Stimulated activated CD4-positive, alpha-beta T cell treated with anti-CD3 and anti-CD28 coated beads, TNF-alpha, amount 100 ng/mL, for 4 hours (primary cell): ENCODE measurements at places on chromosomes 7 and 10.

DNA sequence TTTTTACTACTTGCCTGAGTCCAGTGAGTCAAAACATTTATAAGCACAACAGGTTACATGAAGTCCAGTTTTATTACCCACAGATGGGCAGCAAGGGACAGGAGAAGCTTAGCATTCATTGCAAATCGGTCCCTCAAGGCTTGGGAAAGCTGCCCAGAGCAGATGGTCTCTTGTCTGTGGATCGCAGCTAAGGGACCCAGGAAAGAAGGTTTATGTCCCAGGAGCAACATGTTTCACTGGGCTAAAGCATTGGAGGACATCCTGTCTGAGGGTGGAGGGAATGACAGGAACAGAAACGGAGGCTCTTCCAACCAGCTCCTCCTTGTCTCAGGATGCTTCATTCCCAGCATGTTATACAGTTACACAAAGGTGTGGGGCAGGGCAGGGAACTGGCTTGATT, 39.3 kb downstream of the TRIM24 start:
- no peak for DNase-seq

GRCh38 chr10:77531441-77532001, 106.1 kb downstream of the KCNMA1 start:
- no peak for DNase-seq

GRCh38 chr7:73810998-73811360, 19.8 kb upstream of the CLDN4 start:
- DNase-seq: no peak

DNA sequence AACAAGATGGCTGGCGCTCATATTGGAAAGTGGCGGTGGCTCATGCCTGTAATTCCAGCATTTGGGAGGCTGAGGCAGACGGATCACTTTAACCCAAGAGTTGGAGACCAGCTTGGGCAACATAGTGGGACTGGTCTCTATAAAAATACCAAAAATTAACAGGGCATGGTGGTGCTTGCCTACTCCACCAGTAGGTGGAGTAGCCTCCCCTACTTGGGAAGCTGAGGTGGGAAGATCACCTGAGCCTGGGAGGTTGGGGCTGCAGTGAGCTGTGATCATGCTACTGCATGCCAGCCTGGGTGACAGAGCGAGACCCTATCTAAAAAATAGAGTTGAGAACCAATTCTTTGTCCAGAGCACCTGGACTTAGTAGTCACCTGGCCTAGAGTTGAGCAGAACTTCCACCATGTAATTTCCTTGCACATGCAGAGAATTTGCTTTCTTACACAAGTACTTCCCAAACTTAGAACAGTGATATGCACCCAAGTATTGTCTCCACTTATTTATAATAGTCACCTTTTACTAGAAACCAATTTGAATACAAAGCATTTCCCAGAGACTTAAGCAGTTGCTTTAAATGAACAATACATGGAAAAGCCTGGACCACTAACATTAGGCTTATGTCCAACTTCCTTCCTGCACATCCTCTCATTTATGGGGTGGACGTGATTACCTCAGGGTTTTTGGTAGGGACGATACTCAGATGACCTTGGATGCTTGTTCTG, 15.9 kb downstream of the LAMB4 start:
- DNase-seq: no peak

DNA sequence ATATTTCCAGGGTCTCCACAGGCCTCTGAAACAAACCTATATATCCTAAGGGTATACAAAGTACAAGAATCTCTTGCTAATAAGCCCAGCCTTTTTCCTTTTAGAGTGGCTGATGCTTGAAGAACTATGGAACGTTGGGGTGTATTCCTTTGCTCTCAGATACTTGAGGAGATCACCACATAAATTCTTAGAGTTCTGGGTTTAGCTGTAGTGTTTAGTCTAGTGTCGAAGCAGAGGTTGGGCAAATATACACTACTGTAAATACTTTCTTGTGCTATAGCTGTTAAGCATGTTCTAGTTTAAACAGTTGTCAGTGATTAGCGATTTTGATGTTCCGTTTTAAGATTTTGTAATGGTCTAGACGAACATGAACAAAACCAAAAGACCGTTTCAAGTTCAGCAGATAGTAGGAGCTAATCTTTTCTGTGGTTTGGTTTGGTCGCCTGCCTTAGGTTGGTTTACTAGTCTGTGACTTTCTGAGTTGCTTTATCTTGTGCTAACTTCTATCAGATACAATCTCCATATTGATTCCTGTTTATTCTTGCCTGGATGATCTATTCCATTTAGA, 229.6 kb downstream of the NSUN6 start:
- no peak for DNase-seq

GRCh38 chr10:4511509-4511908, 314.5 kb upstream of the AKR1E2 start:
- DNase-seq: no peak

- no peak for DNase-seq
These were observed 57.0 kb upstream of the PFKP start for GRCh38 chr10:3010334-3010733.

- DNase-seq: no peak
These were observed 3.7 kb upstream of the MCU start for GRCh38 chr10:72688208-72688651.

- DNase-seq: no peak
These were observed 179.6 kb downstream of the GALNT17 start for GRCh38 chr7:71311576-71311975.

DNA sequence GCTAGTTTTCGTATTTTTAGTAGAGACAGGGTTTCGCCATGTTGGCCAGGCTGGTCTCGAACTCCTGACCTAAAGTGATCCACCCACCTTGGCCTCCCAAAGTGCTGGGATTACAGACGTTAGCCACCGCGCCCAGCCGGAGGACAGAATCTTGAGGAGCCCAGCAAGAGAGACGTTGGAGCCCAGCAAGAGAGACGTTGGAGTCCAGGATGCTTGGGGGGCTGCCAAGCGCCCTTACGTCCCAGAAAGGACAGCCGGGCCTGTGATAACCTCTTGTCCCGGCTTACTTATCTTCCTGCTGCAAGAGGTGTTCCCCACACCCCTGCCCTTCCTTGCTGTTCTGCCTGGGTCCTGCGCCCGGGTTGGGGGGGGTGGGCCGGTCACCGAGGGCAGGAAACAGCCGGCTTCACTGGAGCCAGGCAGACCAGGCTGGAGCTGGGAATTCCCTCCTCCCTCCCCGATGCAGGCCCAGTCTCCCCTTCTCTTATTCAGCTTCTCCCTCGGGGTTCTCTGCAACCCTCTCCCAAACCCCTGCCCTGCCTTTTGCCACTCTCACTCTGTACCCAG, 1.9 kb upstream of the EPHB4 start:
- DNase-seq: no peak

DNA sequence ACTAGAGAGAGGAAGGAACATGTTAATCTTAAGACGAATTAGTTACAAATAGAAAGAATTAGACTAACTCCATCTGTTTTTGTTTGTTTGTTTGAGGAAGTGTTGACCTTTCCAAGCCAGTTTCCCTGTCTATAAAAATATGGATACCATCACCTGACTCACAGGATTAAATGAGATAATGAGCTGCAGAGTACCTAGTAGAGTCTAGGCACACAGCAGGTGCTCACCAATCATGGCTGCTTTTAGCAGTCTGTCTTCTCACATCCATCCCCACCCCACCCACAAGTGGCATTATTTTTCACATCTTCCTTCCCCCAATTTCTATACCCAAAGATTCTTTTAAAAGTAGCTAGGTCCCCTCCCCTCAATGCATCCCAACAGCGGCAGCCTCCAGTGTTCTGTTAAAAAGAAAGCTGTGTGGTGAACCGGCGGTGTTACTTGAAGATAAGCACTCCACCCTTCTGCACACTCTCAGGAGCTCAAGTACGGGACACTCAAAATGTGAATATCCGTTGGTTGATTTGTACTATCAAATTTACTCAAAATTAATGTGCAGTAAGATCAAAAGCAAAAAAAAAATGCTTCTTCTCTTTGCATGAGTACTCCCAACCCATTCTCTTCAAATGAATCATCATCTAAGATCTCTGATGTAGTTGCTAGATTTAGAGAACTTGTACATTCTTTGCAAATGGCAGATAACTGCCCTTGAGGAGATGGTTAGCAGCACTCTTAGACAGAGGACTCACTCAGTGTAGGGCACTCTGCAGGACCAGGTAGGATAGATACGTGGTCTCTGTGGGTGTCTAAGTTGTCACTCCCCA, 145.4 kb upstream of the ASAH2 start:
- no peak for DNase-seq

- no peak for DNase-seq
These were observed 436.8 kb upstream of the C7orf33 start for GRCh38 chr7:148153616-148154284.

- no peak for DNase-seq
These were observed 162.0 kb upstream of the TMEM72 start for GRCh38 chr10:44749151-44749550.

GRCh38 chr7:4168541-4168940, 513.6 kb upstream of the FOXK1 start:
- DNase-seq: no peak

DNA sequence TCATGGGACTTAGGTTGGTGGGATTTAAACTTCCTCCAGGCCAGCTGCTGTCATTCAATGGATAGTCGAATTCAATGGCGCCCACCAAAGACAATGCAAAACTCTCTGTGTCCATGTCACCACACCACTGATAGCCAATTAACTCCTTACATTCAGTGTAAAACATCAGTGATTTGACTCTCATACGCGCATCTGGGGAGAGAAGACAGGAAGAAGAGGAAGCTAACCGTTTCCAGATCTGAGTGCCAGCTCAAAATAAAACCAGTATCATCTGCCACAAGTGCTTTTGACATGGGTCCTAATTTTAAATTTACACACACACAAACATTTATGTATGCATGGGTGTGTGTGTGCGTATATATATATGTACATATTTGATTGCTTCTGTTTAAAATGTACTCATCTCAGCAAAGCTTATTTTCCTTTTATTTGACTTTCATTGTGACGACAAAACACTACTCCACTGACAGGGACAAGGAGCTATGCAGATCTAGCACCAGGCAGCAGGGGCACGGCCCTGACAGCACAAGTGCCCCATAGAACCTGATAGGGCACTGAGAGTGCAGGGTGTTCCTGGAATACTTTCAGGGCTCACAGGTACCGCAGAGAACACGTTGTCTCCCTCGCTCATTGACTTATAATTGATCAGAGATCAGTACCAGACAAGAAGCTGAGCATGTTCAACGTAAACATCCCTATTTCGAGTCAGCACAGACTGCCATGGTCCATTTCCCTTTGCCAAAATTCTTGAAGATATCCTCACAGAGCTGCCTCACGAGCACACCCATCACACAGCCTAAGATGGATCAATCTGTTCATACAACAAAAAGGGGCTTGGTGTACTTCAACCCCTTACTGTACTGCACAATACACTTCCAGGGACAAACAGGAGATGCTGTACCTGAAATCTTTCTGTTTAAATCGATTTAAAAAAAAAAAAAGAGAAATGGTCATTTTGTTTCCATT, 176.1 kb downstream of the COBL start:
- DNase-seq: no peak

DNA sequence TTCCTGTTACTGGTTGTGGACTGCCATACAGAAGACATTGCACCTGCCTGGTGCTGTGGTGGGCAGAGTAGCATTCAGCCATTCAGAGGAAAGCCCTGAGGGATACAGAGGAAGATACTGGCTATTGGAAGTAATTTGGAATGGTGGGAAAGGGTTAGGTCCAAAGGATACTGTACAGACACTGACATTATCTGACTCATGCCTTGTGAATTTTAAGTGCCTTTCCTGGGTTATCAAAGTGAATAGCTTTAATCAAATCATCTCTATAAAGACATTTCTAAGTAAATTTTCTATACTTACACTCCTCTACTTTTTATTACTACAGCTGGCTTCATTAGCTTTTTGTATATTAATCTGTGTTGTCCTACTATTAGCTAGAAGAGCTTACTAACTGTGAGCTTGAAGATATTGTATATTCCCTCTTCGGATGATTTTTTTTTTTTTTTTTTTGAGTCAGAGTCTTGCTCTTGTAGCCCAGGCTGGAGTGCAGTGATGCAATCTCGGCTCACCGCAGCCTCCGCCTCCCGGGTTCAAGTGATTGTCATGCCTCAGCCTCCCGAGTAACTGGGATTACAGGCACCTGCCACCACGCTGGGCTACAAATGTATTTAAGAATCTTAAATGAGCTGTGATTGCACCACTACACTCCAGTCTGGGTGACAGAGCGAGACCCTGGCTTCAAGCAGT, 186.5 kb downstream of the ADK start:
- DNase-seq: no peak

GRCh38 chr7:17523813-17524739, 225.6 kb downstream of the AHR start:
- no peak for DNase-seq

- DNase-seq: no peak
These were observed 69.5 kb upstream of the PPIF start for GRCh38 chr10:79277579-79278269.

GRCh38 chr10:120477743-120478141, 20.7 kb downstream of the PLPP4 start:
- no peak for DNase-seq

GRCh38 chr7:5230265-5231067, 40.4 kb downstream of the WIPI2 start:
- DNase-seq: no peak

DNA sequence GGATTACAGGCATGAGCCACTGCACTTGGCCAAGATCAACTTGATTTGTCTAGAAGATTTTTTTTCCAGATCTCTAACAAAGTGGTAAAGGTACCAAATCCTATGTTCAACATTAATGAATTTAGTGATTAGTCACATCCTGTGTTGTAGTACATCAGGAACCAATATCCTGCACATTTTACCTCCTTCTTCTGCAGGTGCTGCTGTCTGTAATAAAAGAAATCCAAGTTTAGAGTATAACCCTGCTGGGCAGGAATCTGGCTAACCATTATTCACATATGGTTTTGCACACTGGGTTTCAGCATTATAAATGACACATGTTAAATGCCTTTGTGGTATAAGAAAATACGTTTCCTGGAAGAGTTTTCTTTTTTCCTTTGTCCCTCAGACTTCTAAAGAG, 10.8 kb downstream of the PARD3 start:
- DNase-seq: no peak

- DNase-seq: no peak
These were observed 23.9 kb upstream of the SMARCD3 start for GRCh38 chr7:151272405-151272804.

DNA sequence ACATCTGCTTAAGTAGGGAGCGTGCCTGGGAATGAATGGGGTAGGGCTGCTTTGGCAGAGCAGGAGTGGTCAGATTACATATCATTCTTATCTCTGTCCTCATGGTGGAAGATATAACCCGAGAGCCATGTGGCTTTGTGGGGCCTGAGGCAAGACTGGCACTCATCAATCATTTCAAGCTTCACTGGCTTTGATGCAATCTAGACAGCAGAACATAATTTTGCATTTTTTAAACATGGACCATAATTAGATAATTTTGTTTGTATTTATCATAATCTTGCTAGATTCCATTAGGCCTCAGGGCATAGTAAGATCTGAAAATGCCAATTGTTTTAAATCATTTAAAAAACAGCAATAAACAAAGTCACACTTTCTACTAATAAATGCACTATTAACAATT, 480.3 kb downstream of the NXPH1 start:
- DNase-seq: no peak

GRCh38 chr7:158684329-158684728, 20.3 kb downstream of the NCAPG2 start:
- no peak for DNase-seq
